ENCODE measurements at places on chromosomes 13 and 19. TPM values are rescaled to one million over a fixed set of nuclear protein-coding genes. Genes with fewer than 3 reads are reported as not detected.
A peak's percentile ranks its signal among the peaks of the same experiment; 100 is the strongest.

The CGB5 gene
- 0.52 TPM for total RNA-seq

The PRTN3 gene
- 0.29 TPM for total RNA-seq

DNA sequence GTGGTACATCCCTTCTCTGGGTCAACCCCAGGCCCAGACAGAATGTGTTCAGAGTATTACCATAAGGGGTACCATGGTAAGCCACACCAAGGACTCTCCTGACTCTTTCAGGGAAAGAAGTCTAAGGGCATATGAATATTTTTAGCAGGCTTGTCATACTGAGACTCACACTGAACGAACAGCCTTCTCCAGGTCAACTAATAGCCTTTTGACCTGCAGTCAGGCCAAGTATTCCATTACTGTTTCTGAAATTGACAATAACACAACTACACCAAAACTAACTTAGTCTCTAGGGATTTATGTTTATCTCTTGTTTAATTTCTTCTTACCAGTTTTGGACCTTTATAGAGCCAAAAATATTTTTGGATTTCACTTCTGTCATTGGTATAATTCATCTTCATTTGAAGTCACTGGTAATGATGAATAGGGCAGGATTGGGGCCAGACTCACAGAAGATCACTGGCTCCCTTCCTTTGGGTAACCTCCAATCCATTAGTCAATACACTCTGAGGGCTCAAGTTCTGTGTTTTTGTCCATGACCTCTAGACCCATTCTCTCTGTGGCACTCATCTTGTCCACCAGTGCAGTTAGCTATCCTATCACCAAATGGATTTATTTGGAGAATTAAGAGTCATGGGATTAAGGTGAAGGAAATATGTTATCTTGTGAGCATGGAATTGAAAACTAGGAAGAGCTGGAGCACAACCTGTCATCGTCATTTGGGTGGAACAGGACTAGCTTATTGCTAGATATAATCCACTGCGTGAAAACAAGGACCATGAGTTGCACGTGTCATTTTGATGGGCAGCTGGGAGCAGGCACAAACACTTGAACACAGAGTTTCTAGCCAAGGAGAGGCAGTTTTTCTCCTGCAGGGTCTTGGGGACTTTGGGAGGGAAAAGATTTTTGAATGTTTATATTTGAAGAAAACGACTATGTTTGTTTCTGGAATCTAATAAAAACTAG is 313.3 kb downstream of the DCLK1 start:
- DNase-seq = no peak

GRCh38 chr13:40170982-40171381 is 495.5 kb downstream of the FOXO1 start:
- DNase-seq = peak; percentile 71

GRCh38 chr19:47615230-47615629 is 6.3 kb downstream of the BICRA start:
- DNase-seq = no peak

GRCh38 chr19:10677751-10678150 is 23.5 kb upstream of the QTRT1 start:
- DNase-seq = no peak

- DNase-seq = no peak
Observed at GRCh38 chr13:63367522-63368198, 1952.0 kb upstream of the PCDH20 start.

DNA sequence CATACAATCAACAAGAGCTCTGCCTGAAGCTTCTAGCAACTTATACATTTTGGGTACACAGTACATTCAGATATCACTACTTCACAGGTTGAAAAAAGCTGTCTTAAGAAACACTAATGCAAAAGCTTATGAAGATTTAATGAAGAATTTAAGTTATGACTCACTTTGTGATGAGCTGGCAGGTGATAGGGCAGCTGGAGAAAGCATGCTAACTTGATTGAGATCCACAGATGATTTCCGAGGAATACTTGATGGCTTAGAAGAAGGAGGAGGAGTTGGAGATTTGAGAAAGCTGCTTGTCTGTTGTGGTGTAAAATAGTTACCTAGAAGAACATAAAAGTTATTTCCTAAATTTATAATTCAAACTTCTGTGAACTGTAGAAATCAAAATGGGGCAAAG is 23.3 kb downstream of the EXOSC8 start:
- peak; percentile 24 for DNase-seq

Data from PC-3 (cell line).